ENCODE measurements at places on chromosomes 7 and 10.

- DNase-seq: no peak
These were observed 216.9 kb downstream of the SORCS1 start for GRCh38 chr10:106947643-106948042.

DNA sequence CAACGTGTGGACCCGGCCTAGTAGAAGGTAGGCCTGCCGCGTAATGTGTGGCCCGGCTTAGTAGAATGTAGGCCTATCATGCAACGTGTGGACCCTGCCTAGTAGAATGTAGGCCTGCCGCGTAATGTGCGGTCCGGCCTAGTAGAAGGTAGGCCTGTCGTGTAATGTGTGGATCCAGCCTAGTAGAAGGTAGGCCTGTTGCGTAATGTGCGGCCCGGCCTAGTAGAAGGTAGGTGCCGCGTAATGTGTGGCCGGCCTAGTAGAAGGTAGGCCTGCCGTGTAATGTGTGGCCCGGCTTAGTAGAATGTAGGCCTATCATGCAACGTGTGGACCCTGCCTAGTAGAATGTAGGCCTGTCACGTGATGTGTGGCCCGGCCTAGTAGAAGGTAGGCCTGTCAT, 11.9 kb upstream of the GTPBP4 start:
- no peak for DNase-seq

GRCh38 chr7:101784292-101785127, 32.9 kb upstream of the CUX1 start:
- no peak for DNase-seq

DNA sequence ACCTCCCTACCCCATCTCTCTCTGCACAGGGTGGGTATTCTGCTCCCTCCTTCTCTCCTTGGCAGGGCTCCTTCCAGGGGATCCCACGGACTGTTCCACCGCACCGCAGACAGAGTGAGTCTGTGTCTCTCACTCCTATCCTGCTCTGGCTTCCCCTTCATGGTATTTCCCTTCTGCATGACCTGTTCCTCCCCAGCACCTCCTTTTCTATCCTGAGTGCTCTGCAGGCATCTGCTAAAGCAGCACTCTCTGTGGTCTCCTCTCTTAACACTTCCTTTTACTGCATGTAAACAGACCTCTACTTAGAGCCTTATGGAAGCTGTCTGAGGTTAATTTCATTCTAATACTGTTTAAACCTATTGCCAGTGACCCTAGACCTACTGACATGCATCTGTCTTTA, 171.5 kb downstream of the CCSER2 start:
- DNase-seq: no peak

DNA sequence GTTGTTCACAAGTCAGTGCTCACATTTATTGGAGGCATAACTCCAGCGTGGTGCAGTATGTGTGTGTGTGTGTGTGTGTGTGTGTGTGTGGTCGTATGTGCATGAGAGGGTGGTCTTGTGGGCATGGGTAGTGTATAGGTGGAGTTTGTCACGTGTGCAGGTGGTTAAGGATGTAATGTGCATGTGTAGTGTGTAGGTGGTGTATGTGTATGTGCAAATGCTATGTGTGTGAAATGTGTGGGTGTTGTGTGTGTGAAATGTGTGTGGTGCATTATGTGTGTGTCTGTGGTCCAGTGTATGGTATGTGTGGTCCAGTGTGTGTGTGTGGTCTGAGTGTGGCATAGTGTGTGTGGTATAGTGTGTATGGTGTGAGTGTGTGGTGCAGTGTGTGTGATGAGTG, 30.3 kb upstream of the PODXL start:
- DNase-seq: no peak

DNA sequence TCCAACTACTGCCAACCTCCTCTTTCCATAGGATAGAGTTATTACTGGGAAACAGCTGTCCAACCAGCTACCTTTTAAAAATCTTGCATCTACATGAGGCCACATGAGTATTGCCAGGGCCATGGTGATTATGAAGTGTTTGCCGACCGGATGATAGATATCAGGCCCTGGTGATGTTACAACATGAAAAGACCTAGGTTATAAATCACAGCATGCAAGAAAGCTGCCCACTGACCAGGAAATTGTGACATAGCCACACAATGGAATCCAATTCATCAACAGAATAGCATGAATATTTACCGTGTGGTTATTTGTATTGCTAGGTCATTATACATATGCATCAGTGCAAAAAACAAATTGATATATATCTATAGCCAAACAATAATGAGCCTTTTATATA, 517.0 kb downstream of the INHBA start:
- DNase-seq: no peak

DNA sequence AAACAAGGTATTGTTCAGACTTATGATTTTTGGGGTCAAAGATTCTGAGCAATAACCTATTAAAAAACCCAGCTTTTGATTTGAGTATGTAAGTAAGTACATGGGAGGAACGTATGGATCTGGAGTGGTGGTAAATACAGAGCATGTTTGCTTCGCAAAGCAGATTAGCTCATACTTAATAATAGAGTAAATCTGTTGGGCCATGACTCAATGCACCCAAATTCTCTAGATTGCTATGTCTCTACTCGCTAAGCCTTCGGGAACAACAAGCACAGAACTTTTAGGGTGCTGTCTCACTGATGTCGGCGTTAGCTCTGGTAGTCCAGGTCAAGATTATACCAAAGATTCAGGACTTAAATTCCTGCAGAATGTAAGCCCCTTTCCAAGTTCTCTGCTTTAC, 807 bp upstream of the MINPP1 start:
- no peak for DNase-seq

- DNase-seq: no peak
These were observed 882 bp upstream of the GAL3ST4 start for GRCh38 chr7:100169147-100169850.

GRCh38 chr7:4769761-4770160, 5.7 kb upstream of the AP5Z1 start:
- no peak for DNase-seq

GRCh38 chr10:126470991-126471390, 82.7 kb upstream of the ADAM12 start:
- DNase-seq: no peak

GRCh38 chr7:41875513-41875912, 172.6 kb upstream of the INHBA start:
- DNase-seq: no peak

DNA sequence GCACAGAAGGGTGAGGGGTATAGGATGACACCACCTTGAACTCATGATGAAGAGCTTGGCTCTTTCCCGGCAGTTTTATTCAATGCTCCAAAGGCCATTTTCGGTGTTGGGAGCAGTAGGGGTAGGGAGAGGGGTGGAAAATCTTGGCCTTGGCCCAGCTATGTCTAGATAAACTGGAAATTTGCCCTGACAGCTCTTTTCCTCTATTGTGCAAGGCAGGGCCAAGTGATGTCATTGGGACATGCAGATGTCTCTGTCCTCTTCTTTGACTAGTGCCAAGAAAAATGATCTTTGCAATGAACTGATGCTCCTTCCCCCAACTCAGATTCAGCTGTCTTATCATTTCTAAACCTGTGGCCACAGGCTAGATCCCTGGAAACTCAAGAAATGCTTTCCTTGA, 27.7 kb upstream of the PRKCQ start:
- no peak for DNase-seq

- DNase-seq: no peak
These were observed 83.5 kb downstream of the ZMYND11 start for GRCh38 chr10:218798-219197.

- DNase-seq: no peak
These were observed 489.5 kb downstream of the SH2D4B start for GRCh38 chr10:81027223-81027622.

DNA sequence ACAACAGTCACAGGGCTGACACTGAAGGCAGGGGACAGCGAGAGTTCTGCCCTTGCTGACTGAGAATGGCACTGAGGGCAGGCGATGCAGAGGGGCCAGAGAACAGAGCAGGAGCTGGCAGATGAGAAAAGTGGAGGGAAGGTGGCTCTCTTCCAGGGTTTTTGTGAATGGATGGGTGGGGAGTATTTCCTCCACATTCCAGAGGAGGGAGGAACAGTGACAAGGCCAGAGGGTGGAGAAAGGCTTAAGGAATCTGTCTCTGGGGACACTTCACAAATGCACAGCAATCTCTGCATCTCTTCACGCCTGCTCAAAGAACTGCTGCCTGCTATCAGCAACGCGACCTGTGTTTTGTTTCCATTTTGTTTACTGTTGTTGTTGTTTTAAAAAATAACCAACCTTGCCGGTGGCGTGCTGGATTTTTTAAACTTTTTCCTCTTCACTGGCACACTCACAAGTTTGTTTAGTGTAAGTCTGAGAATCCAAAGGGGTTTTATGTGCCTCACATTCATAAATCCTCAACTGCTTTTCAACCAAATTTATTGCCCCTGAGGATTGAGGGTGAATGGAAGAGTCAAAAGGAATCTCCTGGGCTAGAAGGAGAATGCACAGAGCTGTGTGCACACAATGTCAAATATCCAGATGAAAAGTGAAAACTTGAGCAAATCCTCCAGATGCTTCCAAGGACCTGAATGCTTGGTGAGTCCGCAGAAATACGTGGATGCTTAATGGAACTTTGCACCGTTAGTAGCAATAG, 129.3 kb downstream of the GLI3 start:
- DNase-seq: no peak

DNA sequence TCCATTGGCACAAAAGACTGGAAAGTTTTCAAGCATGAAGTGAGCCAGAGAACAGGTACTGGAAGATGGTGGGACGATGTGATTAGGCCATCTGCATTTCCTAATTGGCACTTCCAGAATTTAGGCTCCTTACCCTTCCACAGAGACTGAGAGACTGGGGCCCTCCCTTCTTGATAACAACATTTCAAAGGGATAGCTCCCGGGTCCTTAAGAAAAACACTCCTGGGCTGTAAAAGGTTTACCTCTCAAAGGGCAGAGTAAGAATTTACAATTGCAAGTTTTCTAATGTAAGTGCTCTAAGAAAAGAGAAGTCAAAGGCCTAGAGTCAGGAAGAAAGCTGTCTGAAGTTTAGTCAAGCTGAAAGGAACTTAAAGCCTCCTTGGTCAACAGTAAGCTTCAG, 559.5 kb upstream of the C7orf33 start:
- DNase-seq: no peak

DNA sequence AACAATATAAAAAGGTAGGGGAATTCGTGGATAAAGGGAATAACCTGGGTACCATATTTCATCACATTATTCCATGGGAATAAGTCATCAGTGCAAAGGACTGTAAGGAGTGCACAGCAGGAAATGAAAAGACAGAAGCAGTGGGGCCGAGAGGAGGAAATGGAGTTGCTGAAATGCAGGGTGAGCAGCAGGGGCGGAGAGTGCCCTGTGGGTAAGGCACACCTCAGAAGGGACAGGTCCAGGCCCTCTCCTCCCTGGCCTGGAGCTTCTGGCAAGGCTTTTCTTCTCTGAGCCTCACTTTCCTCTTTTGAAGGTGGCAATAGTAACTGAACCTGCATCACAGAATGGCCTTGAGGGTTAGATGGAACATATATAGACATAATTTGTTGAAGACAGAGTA, 26.2 kb downstream of the IKZF1 start:
- DNase-seq: no peak

DNA sequence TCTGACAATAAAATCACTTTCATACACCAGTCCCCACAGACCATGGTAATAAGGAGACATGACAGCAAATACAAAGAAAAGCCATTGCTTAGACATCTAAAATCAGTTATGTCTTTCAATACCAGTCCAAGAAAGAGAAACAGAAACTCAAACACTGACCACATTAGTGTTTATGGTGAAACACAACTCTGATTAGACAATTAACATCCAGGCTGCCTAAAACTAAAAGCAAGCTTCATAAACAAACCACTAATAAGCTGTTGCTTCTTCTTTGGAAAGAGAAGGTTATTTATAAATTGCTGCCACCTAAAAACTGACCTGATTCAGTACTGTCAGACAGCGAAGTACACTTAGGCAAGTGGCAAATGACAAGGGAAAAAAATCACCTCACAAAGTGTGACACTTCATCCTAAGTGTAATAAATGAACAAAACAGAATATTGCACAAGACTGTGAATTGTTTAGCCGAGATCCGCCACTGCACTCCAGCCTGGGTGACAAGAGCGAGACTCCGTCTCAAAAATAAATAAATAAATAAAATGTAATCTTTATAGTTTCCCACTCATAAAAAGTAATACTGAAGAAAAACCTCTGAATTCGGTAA, 277.4 kb downstream of the PARD3 start:
- DNase-seq: no peak

DNA sequence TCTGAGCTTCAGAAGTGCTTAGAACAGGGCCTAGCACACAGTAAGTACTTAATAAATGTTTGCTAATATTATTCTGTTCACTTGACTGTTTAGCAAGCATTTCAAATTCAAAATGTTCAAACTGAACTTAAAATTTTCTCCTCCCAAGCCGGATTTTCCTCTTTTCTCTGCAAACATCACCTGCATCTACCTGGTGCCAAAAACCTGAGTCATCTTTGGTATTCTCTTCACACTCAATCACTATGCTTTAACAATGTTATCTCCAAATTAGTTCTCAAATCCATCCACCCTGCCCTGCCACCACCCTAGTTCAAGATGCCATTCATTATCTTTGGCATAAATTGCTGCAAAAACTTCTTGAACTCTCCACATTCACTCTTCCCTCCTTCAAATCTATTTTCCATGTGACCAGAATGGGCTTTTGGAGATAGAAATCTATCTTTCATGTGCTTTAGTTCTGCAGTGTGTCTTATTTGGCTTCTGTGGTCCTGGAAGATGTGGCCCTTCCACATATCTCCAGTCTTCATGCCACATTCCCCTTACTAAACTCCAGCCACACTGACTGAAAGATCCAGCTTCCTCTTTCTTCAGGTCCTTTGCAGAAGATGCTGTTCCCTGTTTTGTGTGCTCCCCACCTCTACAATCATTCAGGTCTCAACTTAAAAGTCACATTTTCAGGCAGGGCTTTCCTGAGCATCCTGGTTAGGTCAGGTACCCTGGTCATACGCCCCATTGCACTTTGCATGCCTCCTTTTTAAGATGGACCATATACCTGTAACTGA, 2.0 kb downstream of the GGCT start:
- no peak for DNase-seq

DNA sequence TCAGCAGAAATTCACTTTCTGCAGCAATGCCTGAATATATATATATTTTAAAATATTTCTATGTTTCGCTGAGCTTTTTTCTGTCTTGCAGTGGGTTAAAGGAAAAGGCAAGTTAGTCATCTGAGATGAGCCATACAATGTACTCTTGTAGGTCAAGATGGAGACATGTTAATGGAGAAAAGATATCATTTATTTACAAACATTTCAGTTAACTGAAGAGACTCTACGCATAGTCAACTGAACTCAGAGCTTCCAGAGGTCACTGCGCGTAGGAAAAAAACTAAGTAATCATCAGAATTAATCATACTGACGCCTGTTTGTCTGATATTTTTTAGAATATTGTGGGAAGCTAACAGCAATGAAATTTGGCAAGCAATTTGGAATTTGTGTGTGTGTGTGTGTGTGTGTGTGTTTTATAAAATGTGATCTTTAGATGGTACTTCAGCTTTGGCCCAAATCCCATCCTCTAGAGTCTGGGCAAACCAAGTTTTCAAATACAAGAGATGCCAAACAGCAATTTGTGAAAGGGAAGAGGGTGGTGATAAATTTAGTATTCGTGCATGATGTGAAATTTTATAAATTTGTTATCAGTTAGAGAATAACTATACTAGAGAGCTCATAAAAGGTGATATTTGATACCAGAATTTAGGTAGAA, 193.9 kb upstream of the AGR3 start:
- no peak for DNase-seq

GRCh38 chr10:99236627-99237309, 1.1 kb upstream of the HPSE2 start:
- no peak for DNase-seq

All from cortex of kidney (tissue), 1 donor.